WTC11 (cell line): ENCODE measurements at places on chromosomes 11 and 22. TPM values are rescaled to one million over a fixed set of nuclear protein-coding genes. Genes with fewer than 3 reads are reported as not detected.
A peak's percentile ranks its signal among the peaks of the same experiment; 100 is the strongest.

- DNase-seq: no peak
Observed at GRCh38 chr11:92929653-92930052, 39.8 kb upstream of the MTNR1B start.

DNA sequence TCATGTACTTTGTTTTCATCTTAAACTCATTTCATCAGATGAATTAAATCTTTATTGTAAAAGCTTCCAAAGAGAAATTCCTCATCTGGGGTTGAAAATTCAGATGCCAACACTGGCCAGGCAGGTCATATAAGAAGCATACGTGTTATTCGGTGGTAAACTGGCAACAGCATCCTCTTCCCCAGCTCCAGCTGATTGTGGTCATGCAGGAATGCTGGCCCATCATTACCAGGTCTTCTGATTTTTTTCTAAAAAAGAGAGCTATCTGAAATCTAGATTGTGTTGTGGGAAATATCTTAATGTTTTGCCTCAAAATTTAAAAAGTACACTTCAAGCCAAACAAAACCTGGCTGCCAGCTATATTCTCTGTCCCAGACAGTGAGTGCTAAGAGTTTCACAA, 53.6 kb downstream of the ARFGAP2 start:
- no peak for DNase-seq

GRCh38 chr11:76653012-76653673, 17.4 kb downstream of the LRRC32 start:
- no peak for DNase-seq

Gene RAB36
- 0.89 to 1.8 TPM (median 1.1 TPM) in 3 replicates for total RNA-seq

Gene MAJIN
- not detected in 3 replicates for total RNA-seq

DNA sequence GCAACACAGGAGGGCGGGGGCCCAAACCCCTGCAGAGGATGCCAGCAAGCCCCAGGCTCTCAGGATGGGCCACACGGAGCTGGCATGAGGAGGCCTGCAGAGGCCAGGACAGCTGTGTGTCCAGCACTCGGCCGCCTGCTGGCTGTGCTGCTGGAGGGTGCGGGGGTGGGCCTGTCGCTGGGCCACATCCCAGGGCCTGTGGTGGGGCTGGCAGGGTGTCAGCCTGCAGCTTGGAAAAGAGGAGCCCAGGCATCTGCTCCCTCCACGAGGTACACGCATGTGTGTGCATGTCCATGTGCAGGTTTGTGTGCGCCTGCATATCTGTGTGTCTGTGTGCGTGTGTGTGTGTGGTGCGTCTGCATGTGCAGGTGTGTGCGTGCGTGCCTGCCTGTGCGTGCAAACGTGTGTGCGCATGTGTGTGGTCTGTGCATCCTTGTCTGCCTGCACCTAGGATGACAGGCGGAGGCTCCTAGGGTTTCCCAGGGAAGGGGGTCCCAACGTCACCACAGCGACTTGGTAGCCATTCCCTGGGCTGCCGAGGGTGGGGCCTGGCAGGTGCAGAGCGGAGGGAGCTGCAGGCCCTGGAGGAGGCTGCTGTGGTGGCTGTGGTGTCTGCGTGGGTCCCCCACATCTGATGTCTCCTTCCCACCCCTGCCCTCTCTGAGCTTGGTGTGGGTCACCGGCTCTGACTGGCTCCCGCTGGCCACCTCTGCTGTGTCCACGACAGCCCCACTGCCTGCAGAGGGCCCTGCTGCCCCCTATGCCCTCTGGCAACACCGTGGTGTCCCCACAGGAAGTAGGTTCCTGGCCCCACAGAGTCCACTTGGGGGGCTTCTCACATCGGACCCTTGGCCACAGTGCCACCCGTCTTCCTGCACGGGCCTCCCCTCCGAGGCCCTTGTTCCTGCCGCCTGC, 17.1 kb downstream of the BRSK2 start:
- DNase-seq: no peak

Gene SERHL2
- 0.37 to 1.1 TPM (median 0.92 TPM) in 3 replicates for total RNA-seq

Gene MMP13
- total RNA-seq: not detected in 3 replicates

GRCh38 chr11:60754887-60755286, 1.8 kb upstream of the MS4A15 start:
- no peak for DNase-seq

DNA sequence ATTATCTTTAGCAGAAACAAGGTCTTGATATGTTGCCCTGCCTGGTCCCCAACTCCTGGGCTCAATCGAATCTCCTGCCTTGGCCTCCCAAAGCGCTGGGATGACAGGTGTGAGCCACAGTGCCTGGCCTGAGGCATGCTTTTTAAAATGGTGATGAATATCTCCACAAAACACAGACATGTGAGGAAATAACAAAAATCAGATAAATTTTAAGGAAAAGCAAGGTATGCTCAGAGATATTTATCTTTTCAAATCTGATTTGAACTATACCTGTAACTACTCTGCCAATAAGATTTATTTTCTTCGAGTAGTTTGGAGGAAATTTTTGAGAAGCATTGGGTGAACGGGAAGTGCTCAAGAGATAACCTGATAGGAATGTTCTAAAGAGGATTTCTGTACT, 35.9 kb upstream of the MMP20 start:
- DNase-seq: no peak

GRCh38 chr11:118885831-118886565, 2.3 kb downstream of the CXCR5 start:
- no peak for DNase-seq

GRCh38 chr11:65539744-65540289, 14.9 kb downstream of the SCYL1 start:
- peak; percentile 78 for DNase-seq

DNA sequence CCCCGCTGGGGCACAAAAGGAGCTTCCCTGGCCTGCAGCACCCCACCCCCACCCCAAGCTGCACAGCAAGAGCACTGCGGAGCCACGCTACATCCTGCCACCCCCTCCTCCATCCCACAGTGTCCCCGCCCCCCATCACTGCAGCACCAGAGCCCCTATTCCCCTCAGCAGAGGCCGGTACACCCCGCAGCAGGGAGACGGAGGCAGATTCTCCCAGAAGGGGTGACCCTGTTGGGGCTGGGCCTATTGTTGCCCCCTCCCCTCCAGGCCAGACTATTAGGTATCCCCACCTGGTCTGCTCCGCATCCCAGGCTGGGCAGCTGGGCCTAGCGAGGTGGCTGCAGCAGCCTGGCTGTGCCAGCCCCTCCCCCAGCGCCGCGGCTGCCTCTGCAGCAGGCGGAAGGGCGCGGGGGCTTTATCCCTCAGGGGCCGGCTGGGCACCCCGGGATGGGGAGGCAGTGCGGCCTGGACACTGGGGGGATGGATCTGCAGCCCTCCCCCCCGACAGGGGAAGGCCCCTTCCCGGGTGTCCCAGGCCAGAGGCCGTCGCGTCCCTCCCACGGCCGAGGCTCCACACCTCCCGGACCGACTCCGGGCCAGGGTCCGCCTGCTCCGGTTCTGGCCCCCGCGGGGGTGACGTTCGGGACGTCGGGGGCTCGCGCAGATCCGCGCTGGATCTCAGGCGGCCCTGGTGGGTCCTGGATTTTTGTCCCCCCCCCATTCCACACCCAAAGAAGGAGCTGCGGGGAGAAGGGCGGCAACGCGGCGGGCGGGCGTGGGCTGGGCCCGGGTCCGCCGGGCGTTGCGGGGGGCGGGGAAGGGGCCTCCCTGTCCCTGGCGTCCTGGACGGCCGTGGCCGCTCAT, 943 bp downstream of the DUSP8 start:
- DNase-seq: no peak

DNA sequence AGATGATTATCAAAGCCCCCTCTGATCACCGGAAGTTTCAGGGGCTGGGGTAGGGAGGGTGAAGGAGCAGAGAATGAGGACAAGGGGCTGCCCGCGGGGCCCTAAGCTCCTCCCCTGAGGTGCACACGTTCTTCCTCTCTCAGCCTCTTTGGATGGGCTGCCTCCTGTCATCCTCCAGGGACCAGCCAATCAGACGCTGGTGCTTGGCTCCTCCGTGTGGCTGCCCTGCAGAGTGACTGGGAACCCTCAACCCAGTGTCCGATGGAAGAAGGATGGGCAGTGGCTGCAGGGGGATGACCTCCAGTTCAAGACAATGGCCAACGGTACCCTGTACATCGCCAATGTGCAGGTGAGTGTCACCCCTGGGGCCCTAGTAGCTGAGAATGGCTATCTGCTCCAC, 7.5 kb downstream of the ROBO3 start:
- DNase-seq: peak; percentile 47
